ENCODE measurements at places on chromosomes 11 and 22.

DNA sequence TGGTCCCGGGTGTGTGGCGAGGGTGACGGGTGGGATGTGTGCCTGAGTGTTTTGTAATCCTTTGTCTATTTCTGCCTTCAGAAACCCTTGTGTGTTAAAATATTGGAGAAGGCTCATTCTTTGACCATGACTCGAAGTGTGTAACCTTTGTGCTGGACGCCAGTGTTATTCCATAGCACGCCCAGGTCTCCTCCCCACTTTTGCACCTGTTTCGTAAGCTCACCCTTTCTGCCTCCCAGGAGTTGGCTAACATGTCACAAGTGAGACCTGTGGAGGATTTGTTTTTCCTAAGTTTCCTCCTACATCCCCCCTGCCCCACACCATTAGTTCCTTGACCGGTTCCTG, 382 bp downstream of the C11orf54 start:
- DNase-seq, result no peak

DNA sequence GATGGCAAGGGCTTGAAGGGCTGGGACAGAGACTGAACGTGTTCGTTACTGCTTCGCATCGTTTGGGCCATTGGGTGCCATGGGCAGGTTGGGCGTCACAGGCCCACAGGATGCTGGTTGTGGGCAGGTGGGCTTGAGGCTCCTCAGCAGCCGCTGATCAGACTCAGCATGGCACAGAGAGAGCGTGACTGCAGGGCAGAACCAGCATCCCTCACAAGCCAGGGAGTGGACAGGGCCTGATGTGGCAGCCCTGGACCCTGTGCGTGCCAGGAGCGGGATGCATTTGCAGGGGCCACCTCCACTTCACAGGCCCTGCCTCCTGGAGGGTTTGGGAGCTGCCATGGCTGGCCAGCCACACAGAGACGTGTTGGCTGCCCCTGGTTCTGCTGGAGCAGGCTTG, 1228.3 kb downstream of the BRD1 start:
- no peak for DNase-seq

DNA sequence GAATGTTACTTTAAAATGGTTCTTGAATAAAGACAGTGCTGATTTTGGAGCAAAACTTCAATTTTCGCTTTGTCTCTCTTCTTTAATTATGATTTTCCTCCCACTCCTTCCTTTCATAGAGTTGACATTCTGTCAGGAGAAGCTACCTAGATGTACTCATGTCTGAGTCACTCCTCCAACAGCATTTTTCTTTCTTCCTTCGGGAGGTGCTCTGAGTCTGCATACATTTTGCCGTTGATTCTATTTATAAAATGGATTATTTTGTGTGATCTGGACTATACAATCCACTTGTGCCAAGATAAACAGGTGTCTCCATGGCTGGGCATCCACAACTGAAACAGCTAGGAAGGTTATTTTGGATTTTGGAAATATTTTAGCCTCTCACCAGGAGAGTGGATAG, 588.3 kb upstream of the ANO5 start:
- DNase-seq, result no peak

DNA sequence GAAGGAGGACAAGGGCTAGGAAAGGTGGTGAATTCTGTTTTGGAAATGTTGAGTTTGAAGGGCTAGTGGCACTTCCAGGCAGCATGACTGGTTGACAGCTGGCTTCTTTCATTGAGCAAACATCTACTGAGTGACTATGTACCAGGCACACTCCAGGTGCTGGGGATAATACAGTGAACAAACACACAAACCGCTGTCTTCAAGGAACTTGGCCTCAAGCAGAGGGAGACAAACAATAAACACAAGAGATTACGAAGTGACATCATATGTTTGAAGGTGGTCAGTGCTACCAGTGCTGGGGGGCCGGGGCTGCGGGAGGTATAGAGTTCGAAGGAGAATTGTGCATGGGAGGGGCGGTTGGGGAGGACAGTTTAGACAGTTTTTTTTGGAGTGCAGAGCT, 197.0 kb upstream of the SORL1-AS1 start:
- no peak for DNase-seq

DNA sequence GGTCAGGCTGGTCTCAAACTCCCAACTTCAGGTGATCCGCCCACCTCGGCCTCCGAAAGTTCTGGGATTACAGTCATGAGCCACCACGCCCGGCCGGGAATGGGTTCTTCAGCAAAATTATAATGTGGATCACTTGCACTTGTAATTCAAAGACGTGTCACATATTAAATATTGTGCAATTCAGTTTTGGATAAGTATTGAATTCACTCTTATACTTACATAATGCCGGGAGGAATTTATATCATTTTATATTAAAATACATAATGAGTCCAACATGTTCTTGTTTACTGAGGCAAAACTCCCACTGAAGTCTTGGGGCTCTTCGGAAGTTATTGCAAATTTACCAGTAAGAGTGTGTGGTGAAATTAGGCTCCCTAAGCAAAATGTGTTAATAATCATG, 635.2 kb upstream of the LUZP2 start:
- DNase-seq, result no peak

GRCh38 chr11:6022956-6023355, 7.6 kb downstream of the OR56A1 start:
- no peak for DNase-seq

- DNase-seq, result no peak
These were observed 7.4 kb downstream of the PTPRJ start for GRCh38 chr11:47987781-47988180.

- no peak for DNase-seq
These were observed 37.7 kb downstream of the POLD3 start for GRCh38 chr11:74630043-74630442.

- DNase-seq, result no peak
These were observed 13.5 kb upstream of the HMOX1 start for GRCh38 chr22:35367331-35367886.

DNA sequence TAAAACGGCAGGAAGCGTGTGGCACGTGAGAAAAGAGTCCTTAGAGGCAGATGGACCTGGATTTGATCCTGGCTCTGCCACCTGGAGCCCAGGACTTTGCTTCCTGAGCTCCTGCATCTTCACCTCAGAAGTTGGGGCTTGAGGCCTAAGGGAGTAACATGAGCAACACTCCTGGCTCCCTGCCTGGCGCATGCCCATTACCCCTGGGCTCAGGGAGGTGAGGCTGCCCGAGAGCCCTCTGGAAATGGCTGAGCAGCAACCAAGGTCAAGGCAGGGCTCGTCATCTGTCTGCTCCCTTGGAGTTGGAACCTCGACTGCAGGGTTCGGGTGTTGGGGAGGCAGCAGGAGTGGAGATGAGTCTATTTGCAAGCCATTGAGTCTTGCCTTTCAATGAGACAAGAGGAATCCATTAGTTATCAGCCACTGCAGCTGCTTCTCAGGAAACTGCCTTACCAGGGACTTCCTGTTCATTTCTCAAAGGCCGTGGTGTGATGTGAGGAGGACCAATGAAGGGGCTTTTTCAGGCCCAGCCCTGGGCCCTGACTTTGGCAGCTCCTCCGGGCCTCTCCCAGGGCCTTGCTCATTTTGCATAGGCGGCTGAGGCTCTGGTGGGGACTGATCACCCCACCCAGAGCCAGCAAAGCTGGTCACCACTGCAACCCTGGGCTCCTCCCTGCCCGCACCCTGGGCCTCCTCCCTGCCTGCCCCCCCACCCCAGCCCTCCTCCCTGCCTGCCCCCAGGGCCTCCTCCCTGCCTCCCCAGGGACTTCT, 6.4 kb downstream of the FADS2 start:
- DNase-seq, result peak; percentile 86

DNA sequence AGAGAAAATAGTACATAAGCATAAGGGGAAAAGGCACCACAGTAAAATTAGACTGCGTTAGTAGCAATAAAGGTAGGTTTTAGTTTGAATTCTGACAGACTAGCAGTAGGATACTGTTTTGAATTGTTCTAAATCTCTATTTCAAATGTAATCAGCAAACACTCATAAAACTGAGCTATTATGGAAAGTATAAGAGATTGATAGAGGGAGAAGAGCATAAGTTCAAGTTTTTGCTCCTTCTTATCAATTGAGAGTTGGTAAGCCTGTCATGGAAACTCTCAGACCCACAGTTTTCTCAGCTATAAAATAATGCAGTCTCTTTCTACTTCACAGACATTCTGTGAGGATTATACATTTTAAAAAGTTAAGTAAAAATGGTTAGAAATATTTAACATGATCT, 840.2 kb upstream of the CNTN5 start:
- no peak for DNase-seq

- DNase-seq, result no peak
These were observed at the start of gene HPX for GRCh38 chr11:6440906-6441358. Gene HPX, minus strand, starts transcription at chr11:6440987. Its CDS starts 24 bp downstream, at chr11:6440963.

- DNase-seq, result no peak
These were observed 3.3 kb upstream of the FXYD2 start for GRCh38 chr11:117827521-117828511.

- DNase-seq, result no peak
These were observed 393 bp downstream of the ST13 start for GRCh38 chr22:40855979-40856512.

GRCh38 chr11:64334764-64335735, 5.0 kb upstream of the CCDC88B start:
- no peak for DNase-seq

DNA sequence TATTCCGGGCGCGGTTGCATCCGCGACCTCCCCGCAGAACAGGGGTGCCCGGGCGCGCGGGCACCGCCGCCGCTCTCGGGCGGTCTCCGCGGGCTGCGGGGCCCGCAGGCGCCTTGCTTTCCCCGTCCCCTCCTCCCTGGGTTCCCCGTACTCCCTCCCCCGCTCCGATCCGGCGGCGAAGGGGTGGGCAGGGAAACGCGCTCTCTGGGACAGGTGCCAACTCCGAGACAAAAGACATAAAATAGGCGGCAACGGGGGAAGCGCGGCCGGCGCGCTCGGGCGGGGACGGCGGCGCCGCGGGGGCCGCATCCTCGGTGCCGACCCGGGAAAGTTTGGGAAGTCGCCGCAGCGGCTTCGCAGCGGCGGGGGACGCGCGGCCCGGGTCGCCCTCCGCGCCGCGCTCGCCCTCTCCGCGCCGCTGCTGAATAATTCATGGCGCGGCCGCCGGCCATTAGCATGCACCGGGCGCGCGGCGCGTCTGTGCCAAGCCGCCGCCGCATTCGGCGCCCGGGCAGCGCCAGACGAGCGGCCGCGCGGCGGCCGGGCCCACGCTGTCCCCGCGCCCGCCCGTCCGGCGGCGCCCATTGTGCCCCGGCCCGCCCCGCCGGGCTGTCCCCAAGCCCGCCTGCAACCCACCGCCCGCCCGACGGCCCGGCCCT, 78.7 kb upstream of the PPARA start:
- no peak for DNase-seq

DNA sequence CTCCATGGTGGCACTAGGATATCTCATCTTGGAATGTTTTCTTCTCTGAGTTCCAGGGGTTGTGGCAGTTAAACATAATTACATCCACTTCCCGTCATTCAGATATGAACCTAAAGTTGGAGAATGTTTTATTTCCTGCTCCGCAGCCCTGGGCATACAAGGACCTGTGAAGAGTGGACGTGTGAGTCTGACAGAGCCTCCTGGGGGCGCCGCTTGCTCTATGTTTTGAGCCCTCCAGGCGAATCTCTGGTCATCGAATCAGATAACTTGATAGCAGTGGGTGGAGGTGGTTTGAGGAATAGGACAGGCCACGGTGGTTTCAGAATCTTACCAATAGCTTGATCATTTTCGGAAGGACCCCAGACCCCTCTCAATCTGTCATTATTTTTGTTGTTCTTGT, 174.2 kb downstream of the NTM start:
- DNase-seq, result no peak

All from SK-N-MC (cell line).